ENCODE measurements at places on chromosomes 7 and 10.
A peak's percentile ranks its signal among the peaks of the same experiment; 100 is the strongest.

DNA sequence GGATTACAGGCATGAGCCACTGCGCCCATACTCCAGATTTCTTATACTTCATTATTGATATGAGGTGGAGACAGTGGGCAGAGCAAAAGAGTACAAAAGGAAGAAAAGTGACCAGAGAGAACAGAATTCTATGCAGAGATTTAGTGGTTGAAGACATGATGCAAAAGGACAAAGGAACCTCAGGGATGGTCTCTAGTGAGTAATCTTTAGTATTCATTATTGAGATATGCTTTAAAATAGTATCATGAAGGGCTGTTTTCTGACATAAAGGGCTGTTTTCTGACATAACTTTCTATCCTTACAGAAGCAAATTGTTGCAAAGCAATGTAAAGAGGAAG is 81.2 kb upstream of the OIT3 start:
- no peak for DNase-seq

DNA sequence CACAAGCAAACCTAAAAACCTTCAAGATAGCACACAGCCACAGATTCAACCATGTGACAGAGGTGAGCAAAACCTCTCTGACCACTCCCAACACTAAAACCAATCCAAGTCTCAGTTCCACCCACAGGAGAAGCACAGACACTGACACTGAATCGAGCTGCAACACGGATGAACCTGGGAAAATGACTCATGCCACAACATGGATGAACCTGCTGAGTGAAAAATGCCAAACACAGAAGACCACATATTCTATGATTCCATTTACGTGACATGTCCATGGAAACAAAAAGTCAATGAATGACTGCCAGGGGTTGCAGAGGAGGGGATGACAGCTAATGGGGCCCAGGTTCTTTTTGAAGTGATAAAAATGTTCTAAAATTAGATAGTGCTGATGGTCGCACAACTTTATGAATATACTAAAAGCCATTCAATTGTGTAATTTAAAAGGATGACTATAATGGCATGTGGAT is 22.0 kb downstream of the CYTH3 start:
- no peak for DNase-seq

DNA sequence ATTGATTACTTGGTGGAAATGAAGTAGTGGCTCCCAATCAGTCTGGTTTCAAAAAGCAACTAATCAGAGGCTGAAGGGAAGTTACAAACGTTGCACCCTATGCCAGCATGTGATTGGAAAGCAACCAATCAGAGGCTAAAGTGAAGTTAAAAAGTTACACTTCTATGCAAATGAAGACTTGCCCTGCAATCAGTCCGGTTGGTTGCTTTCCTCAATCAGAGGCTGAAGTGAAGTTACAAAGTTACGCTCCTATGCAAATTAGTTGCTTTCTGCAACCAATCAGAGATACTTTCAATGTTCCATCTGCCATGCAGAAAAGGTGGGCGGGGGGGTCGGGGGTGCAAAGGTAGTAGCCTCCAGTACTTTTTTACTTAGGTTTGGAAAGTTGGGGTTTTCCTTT is 1077.1 kb downstream of the TYW1 start:
- DNase-seq = no peak

DNA sequence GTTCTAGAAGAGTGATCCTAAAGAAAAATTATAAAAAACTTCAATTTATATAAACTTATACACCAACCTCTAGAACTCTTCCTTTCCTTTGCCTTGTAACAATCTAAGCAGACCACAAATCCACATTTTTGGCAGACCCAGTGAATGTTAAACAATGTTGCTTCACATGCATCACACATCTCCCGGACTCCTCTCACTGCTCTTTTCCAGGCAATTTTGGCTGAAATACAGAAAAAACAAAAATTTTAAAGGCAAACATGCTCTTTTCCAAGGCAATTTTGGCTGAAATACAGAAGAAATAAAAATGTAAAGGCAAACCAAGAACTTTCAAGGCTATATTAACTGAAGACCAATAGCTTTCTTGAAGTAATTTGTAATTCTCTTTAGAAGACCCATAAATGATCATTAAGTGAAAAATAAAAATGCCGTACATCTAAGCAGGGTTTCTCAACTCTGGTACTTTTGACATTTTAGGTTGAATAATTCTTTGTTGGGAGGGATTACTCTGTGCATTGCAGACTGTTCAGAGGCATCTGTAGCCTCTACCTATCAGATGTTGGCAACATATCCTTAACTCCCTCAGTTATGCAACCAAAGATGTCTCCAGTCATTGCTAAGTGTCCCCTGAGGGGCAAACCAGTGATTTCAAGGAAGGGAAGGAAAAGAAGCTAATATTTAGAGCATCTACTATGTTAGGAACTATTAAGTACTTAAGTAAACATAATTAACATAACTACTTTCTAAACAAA is 64.4 kb downstream of the NRBF2 start:
- peak; percentile 95 for DNase-seq

- DNase-seq = no peak
Measured at GRCh38 chr7:133423618-133424017, 170.7 kb downstream of the EXOC4 start.

Data from fibroblast of the aortic adventitia (primary cell).